ENCODE measurements at places on chromosomes 3 and 15. TPM values are rescaled to one million over a fixed set of nuclear protein-coding genes. Genes with fewer than 3 reads are reported as not detected.

The SLC12A1 gene
- under 0.01 TPM for total RNA-seq

The IMPG2 gene
- total RNA-seq = 0.65 TPM

The ZNF774 gene
- 2.3 TPM for total RNA-seq

The NUSAP1 gene
- total RNA-seq = 21.3 TPM

The EXD1 gene
- not detected for total RNA-seq

The NSMCE3 gene
- total RNA-seq = 9.0 TPM

The ANKUB1 gene
- not detected for total RNA-seq

The MKRN2OS gene
- total RNA-seq = not detected

The INO80 gene
- 24.9 TPM for total RNA-seq

The RAD54L2 gene
- 19.2 TPM for total RNA-seq

The SCAANT1 gene
- not detected for total RNA-seq
